ENCODE measurements at places on chromosomes 3 and 15. TPM values are rescaled to one million over a fixed set of nuclear protein-coding genes. Genes with fewer than 3 reads are reported as not detected.

GRCh38 chr3:155281912-155282311, 11.6 kb downstream of the STRIT1 start:
- DNase-seq: no peak

- DNase-seq: peak; percentile 66
Observed at GRCh38 chr3:15647611-15648167, 46.1 kb downstream of the BTD start.

GOLGA6L10 gene
- 4.2 TPM for total RNA-seq

DNA sequence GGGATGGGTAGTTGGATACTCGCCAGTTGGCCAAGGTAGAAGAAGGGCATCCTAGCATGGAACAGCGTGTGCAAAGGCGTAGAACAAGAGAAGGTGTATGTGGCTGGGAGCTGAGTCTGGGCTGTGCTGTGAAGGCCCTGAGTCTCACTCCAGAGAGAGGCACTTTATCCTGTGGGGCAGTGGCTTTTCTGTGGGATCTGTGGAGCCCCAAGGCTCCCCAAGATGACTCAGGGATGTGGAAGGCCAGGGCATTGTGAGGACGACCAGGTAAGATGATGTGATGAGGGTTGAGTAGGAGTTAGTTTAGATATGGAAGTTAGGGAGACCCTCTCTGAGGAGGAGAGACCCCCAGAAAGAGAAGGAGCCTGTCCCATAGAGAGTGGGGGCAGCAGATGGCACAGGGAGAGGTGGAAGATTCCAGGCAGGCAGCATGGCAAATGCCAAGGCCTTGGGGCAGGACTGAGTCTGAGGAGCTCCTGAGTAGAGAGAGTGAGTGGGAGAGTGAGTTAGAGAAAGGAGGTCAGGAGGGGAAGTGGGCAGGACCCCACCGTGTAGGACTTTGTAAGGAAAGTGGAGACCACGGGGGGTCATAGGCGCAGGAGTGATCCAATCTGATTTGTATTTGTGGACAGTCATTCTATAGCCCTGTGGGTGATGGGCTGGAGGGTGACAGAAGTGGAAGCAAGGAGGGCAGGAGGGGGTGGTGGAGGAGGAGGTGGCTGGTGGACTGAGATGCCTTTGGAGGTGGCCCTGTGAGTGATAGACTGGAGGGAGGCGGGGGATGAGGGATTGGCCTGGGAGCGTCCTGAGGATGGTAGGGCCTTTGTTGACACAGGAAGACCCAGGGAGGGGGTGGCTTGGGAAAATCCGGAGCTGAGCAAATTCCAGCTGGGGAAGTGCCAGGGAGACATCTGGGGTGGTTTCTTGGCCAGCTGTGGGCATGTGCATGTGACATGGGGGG, 50.3 kb downstream of the FBLN2 start:
- no peak for DNase-seq

GOLGA8J gene
- total RNA-seq: 0.31 TPM

DNA sequence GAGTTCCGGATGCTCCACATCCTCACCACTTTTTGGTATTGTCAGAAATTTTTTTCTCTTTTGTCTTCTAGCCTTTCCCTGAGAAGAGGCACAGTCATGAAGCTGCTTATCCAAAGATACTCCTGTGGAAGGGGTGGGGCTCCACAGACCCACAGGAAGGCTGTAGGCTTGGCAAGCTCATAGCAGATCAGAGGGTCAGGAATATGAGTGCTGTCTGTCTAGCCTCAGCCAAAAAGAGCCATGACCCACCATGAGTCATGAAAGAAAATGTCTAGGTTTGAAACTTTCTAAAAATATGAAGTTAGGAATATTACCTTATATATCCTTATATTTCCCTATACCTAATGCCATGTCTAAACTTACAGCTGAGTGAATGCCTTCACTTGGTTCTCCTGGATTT, 118.2 kb upstream of the THBS1 start:
- no peak for DNase-seq

DNA sequence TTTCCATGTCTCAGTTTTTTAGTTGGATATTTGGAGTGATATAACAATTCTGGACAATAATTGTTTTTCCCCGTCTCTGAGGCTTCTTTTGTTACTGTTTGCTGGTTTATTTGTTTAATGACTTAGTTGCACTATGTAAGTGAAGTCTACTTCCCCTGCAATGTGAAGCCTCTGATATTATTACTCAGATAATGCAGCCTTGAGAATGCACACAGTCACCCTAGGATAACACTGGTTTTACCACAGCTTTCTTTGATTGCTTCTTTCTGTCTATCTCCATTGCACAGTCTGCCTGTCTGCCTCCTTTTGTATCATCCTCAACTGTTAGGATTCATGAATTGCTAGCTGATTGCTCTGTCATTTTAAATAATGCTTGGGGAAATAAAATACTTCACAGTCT, 208.7 kb upstream of the ROBO1 start:
- no peak for DNase-seq

GRCh38 chr3:162366166-162366766, 869.7 kb downstream of the OTOL1 start:
- no peak for DNase-seq

DNA sequence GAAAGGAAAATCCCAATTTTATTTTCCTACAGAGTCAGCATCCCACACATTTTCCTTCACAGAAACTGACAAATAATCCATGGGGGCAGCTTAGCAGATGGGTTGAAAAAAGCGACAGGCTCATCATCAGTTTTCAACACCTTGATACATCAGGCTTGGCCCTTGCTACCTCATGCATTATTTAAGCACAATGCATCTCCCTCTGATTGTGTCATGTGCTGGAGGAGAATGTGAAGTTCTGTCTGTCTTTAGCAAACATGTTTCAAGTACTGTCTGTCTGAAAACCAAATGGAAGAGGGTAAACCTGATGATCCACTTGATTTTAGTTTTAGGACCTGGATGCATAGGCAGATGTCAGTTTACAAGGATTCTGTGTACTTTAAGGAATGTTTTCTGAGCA, 128.6 kb upstream of the ADAMTS9 start:
- DNase-seq: no peak

GDPGP1 gene
- total RNA-seq: 10.3 TPM

DNA sequence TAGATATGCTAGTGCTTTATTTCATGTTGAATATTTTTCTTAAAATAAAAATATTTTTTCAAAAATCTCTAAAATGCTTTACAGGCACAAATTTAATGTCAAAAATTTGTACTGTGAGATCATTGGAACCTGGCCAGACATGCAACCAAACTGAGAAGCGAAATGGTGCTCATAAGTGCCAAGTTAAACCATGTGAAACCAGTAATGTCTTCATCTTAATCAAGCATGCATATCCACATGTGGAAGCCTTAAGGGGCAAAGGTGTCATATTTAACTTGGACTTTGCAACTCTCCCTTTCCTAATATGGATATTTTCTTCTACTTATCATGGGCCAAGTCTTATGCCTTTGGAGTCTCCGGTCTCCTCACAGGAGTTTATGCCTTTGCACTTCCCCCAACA, 208.9 kb upstream of the COL8A1 start:
- DNase-seq: no peak

GRCh38 chr15:101669744-101670143, 17.6 kb upstream of the TM2D3 start:
- no peak for DNase-seq

- no peak for DNase-seq
Observed at GRCh38 chr3:14120111-14120920, 4.4 kb downstream of the CHCHD4 start.
